CD14-positive monocyte (primary cell): ENCODE measurements at places on chromosomes 5 and 9.

- DNase-seq, result peak; percentile 32
- H3K27ac ChIP-seq, result no peak overlapping the region
- H3K27me3 ChIP-seq, result no peaks in the 10 kb centered on the region
- H3K36me3 ChIP-seq, result no peaks in the 10 kb centered on the region
These were observed 156.6 kb upstream of the DMRT1 start for GRCh38 chr9:684941-685340.

GRCh38 chr5:38379350-38379937 lies 121.1 kb downstream of the EGFLAM start:
- H3K36me3 ChIP-seq, result no peaks in the 10 kb centered on the region
- DNase-seq, result no peak
- peaks cover 19% of the 10 kb centered on the region for H3K27me3 ChIP-seq

GRCh38 chr5:138148811-138149210 lies 9.6 kb upstream of the NME5 start:
- H3K4me1 ChIP-seq, result no peaks in the 10 kb centered on the region
- H3K27me3 ChIP-seq, result no peaks in the 10 kb centered on the region
- no peak for DNase-seq
- no peak overlapping the region for H3K4me3 ChIP-seq
- H3K27ac ChIP-seq, result no peak overlapping the region

GRCh38 chr5:173845321-173845720 lies 42.8 kb upstream of the CPEB4 start:
- H3K36me3 ChIP-seq, result no peaks in the 10 kb centered on the region
- no peak for DNase-seq
- H3K27ac ChIP-seq, result no peak overlapping the region
- H3K27me3 ChIP-seq, result no peaks in the 10 kb centered on the region

DNA sequence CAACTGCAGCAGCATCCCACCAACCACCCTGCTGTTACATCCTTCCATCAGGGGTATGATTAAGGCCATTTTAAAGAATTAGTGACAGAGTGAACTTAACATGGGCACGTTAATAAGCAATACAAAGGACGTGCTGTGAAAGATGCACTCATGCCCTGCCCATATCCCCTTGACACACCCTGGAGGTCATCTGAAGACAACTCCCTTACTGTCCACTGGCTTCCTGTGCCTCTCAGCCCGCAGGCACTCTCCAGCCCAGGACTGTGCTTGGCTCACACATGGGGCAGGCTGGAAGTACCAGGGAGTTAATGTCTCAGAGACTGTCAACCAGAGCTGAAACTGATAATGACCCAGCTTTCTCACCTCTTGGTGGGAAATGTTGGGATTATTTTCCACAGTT lies 81.8 kb downstream of the TRIM36 start:
- H3K4me1 ChIP-seq, result no peaks in the 10 kb centered on the region
- H3K4me3 ChIP-seq, result no peak overlapping the region
- no peaks in the 10 kb centered on the region for H3K36me3 ChIP-seq
- no peak for DNase-seq
- H3K27ac ChIP-seq, result no peak overlapping the region
- H3K27me3 ChIP-seq, result peaks cover 11% of the 10 kb centered on the region

DNA sequence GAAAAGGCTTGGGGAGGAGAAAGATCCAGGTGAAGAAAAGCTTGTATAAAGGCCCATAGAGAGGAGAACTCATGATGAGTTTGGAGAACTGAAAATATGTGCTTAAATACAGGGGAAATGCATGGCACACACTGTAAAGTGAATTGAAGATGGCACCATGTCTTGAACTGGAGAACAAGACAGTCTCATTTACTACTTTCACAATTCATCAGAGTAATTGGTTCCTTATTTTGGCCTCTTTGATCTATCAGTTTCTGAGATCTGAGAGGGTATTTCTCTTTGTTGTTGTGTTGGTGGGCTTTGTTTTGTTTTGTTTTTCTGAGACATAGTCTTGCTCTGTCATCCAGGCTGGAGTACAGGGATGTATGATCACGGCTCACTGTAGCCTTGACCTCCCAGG lies 98.2 kb downstream of the CEMIP2 start:
- no peaks in the 10 kb centered on the region for H3K4me1 ChIP-seq
- no peak overlapping the region for H3K27ac ChIP-seq
- no peak for DNase-seq
- H3K4me3 ChIP-seq, result no peak overlapping the region

GRCh38 chr5:177495243-177496060 lies 2.0 kb downstream of the PDLIM7 start:
- peak; percentile 49 for DNase-seq
- peak overlapping the region; percentile 96 for H3K27ac ChIP-seq
- peaks cover 14% of the 10 kb centered on the region for H3K36me3 ChIP-seq

DNA sequence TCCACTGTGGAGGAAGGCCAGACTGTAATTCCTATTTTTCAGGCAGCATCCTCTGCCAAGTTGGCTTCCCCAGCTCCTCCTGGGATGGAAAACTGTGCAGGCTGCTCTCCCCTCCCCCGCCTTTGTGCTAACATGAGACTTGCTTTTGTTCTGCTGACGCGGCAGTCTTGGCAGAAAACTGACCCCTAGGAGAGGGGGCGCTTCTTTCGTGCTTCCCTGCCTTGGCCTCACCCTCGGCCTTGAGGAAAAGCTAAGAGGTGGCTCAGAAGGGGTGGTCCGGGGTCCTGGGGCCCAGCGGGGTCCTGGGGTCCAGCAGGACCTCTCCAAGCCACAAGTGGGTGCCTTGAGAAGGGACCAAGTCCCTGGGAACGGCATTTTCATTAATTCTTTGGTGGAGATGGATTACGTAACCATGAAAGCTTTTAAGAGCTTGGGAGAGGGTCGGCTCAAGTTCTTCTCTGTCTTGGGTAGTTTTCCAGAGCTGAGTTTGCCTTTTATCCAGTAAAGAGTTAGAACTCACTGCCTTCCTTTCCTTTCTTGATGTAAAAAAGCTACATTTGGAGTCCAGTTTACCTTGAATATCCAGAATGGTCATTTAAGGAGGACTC lies 51.0 kb downstream of the SH3PXD2B start:
- no peak overlapping the region for H3K4me3 ChIP-seq
- H3K36me3 ChIP-seq, result no peaks in the 10 kb centered on the region
- no peak overlapping the region for H3K27ac ChIP-seq
- no peaks in the 10 kb centered on the region for H3K4me1 ChIP-seq

- H3K4me3 ChIP-seq, result no peak overlapping the region
- H3K36me3 ChIP-seq, result peaks cover 62% of the 10 kb centered on the region
- no peaks in the 10 kb centered on the region for H3K27me3 ChIP-seq
- DNase-seq, result no peak
- no peaks in the 10 kb centered on the region for H3K4me1 ChIP-seq
These were observed 79.3 kb downstream of the ERP44 start for GRCh38 chr9:100019541-100019940.

DNA sequence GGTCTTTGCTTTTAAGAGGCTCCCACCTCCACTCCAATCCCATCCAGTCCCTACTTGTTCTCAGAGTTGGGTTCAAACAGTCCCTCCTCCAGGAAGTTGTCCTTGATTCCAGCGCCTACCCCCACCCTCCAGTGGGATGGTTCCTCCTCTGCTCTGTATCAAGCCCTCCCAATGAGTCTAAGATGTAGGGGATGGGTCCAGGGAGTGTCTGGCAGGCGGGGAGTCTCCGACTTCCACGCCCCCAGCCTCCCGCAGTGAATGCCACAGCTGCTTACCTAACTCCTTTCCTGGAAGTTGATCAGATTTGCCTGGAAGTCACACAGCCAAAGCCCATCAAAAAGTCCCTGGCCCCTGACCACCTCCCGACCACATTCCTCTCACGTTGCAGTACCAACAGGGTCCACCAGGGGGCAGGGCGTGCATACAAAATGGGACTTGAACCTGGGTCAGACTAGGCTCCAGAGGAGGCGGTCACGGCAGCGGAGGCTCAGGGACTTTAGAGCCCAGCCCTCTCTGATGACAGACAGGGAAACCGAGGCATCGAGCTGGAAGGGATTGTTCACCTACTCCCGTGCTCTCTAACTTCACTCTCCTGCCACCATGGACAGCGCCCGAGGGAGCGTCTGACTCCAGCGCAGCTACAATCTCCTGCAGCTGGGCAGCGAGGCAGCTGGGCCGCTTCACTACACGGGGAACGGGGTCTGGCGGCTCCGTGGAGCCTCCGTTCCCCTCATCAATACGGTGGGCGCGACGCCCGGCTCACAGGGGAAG lies 25.0 kb upstream of the TDRD7 start:
- H3K27ac ChIP-seq, result no peak overlapping the region
- H3K36me3 ChIP-seq, result no peaks in the 10 kb centered on the region
- H3K4me3 ChIP-seq, result no peak overlapping the region
- H3K4me1 ChIP-seq, result peaks cover 17% of the 10 kb centered on the region
- no peaks in the 10 kb centered on the region for H3K27me3 ChIP-seq

- H3K27me3 ChIP-seq, result no peaks in the 10 kb centered on the region
- no peaks in the 10 kb centered on the region for H3K36me3 ChIP-seq
- H3K4me1 ChIP-seq, result no peaks in the 10 kb centered on the region
- H3K4me3 ChIP-seq, result no peak overlapping the region
- DNase-seq, result no peak
- H3K27ac ChIP-seq, result no peak overlapping the region
These were observed 59.6 kb upstream of the ADAMTS19 start for GRCh38 chr5:129400395-129400983.

DNA sequence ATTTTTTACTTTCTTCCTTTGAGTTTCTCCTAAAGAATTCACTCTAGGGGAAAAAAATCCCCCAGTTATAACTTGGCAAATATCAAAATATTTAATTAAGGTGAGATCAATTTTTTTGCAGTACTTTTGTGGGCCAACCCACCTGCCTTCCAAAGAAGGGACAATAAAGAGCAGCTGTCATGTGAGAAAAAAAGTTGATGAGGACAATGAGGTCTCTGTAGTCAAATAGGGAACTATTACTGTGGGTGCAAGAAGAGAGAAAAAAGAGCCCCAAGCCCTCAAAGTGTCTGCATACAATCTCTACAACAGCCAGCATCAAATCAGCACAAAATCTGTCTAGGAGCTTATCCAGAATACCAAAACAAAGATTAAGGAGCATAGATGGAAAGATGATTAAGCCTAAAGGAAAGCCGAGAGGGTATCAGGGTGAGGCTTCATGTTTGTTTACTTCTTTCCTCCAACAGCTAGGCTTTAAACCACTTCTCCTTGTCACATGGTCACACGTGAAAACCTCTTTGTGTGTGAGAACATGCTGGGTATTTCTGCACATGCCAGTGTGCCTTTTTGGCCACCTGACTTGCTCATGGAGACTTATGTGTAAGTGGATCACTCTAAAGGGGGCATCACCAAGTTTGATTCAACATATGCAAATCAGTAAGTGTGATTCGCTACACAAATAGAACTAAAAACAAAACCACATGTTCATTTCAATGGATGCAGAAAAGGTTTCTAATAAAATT lies 19.2 kb upstream of the FYB1 start:
- H3K27me3 ChIP-seq, result no peaks in the 10 kb centered on the region
- no peak overlapping the region for H3K4me3 ChIP-seq
- no peak for DNase-seq
- H3K27ac ChIP-seq, result peak overlapping the region; percentile 72

GRCh38 chr5:177524941-177525655 lies 8.3 kb upstream of the DDX41 start:
- H3K4me3 ChIP-seq, result no peak overlapping the region
- no peak for DNase-seq
- H3K36me3 ChIP-seq, result peaks cover 87% of the 10 kb centered on the region
- no peak overlapping the region for H3K27ac ChIP-seq

DNA sequence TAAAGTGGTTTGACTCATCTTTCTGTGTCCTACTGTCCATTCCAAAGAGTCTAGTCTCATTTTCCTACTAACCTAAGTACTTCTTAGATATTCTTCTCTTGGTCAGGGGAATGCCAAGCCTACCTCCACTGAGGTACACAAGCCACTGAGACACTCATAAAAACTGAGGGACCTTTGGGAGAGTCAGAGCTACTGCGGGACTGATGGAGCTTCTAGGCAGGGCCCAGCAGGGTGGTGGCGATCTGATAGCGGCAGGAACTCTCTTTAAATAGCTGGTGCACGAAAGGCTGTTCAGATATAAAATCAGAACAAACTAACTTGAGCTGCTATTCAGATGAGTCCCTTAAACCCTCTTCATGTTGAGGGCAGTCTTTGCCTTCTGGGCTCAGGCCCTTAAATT lies 14.7 kb downstream of the NUP214 start:
- DNase-seq, result no peak
- no peak overlapping the region for H3K4me3 ChIP-seq
- no peaks in the 10 kb centered on the region for H3K27me3 ChIP-seq
- no peak overlapping the region for H3K27ac ChIP-seq

- no peaks in the 10 kb centered on the region for H3K27me3 ChIP-seq
- no peaks in the 10 kb centered on the region for H3K4me1 ChIP-seq
- no peak overlapping the region for H3K4me3 ChIP-seq
- no peak for DNase-seq
- H3K27ac ChIP-seq, result no peak overlapping the region
- H3K36me3 ChIP-seq, result peaks cover 58% of the 10 kb centered on the region
These were observed 8.4 kb upstream of the PHYHD1 start for GRCh38 chr9:128912270-128912853.

DNA sequence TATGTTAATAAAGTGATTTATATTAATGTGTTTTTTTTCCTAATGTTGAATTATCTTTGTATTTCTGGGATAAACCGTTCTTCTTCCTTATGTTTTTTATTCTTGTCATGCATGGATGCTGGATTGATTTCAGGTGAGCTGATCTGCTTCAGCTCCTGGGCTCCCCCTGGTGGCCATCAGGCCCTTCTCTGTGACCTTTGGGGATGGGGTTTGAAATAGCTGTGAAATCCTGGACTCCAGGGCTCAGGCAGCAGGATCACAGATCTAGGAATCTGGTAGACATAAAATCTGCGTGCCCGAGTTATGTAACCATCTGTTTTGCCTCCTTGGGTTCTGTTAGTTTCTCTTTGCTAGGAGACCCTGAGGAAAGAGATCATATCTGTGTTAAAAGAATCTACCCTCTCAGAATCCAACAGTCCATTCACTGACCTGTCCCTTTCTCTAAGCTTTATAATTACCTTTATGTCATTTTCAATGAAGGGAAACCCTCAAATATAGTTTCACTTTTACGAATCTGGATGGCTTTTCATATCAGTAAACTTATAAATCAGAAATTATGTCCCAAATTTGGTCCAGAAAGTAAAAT lies 12.2 kb upstream of the OR13J1 start:
- DNase-seq, result peak; percentile 62
- H3K27ac ChIP-seq, result no peak overlapping the region
- H3K36me3 ChIP-seq, result no peaks in the 10 kb centered on the region
- H3K4me1 ChIP-seq, result no peaks in the 10 kb centered on the region

DNA sequence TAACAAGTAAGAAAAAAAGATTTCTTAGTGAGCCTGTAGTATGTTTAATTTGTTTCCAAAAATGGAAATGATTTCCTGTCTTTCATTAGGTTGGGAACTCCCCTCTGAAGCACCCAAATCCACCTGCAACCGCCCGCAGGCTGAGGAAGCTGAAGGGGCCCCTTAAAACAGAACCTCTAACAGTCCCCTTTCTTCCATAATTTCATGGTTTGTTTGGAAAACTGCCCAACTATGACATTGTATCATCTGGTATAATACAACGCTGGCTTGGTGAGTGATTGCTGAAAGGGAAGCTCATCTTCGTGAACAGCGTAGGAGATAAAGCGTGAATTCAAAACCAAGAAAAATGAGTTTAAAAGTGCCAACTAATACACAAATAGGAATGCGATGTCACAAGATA lies 215.5 kb downstream of the FSTL4 start:
- no peak overlapping the region for H3K4me3 ChIP-seq
- no peak for DNase-seq
- no peak overlapping the region for H3K27ac ChIP-seq
- no peaks in the 10 kb centered on the region for H3K4me1 ChIP-seq
- H3K27me3 ChIP-seq, result no peaks in the 10 kb centered on the region

GRCh38 chr5:39301406-39301805 lies 62.9 kb downstream of the C9 start:
- no peaks in the 10 kb centered on the region for H3K27me3 ChIP-seq
- H3K36me3 ChIP-seq, result no peaks in the 10 kb centered on the region
- no peak overlapping the region for H3K27ac ChIP-seq
- no peak overlapping the region for H3K4me3 ChIP-seq
